Stimulated activated CD8-positive, alpha-beta memory T cell treated with anti-CD3 and anti-CD28 coated beads, Interleukin-2, amount 100 ng/mL, for 1 hour (primary cell): ENCODE measurements at places on chromosomes 2 and 18.

DNA sequence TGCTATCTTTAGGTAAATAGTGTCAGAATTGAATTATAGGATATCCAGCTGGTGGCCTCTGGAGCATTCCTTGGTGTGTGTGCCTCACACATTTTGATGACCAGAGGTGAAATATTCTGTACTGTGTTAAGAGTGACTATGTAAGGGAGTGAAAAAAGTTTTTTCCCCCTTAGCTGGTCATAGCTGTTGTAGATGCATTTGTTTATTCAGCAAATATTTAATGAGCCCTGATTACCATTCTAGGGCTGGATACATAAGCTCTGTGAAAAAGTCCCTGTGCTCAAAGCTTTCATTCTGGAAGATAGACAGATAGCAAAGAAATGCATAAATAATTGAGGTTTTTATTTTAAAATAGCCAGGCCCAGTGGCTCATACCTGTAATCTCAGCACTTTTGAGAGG, 10.9 kb downstream of the TTLL4 start:
- no peak for DNase-seq

DNA sequence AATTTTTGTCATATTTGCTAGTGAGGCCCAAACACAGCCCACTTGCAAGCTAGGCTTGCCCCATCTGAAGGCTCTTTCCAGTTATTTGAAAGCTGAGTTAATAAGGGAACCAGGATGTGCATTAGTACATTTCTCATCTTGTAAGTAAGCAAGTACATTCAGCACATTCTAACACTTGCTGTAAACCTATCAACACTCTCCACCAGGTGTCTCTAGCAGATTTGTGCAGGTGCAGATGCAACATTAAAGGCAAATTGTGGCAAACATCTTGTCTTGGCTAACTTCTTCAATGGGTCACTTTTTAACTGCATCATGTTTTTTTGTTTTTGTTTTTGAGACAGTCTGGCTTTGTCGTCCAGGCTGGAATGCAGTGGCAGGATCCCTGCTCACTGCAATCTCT, 25.3 kb upstream of the MFSD6 start:
- no peak for DNase-seq

DNA sequence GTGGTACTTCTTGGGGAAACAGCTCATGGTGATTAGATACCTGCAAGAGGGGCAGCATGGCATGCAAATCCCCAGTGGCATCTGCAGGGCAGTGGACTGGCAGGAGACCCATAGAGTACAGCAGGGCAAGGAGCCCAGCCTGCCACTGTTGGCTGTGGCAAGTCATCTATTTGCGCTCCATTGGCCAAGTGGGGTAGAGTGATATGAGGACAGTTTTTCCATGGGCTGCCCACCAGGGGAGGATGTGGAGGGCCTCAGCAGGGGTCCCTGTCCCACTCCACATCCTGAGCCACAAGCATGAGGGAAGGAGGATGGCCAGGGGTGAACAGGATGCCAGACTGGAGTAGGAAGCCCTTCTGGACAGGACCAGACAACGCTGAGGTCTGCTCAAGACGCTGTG, 50.9 kb upstream of the OTOF start:
- DNase-seq, result no peak

DNA sequence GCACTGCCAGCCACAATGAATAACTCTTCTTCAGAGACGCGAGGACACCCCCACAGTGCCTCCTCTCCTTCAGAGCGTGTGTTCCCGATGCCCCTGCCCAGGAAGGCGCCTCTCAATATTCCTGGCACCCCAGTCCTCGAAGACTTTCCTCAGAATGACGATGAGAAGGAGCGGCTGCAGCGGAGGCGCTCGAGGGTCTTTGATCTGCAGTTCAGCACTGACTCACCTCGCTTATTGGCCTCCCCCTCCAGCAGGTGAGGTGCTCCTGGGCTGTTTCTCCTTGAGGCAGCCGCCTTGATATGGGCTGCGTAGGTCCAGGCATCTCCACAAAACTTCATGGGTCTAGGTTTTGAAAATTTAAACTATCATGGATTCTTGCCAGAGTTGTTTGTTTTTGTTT, 6.1 kb downstream of the NCAPH start:
- no peak for DNase-seq

GRCh38 chr18:46575851-46576250, 81.2 kb downstream of the LOXHD1 start:
- no peak for DNase-seq

DNA sequence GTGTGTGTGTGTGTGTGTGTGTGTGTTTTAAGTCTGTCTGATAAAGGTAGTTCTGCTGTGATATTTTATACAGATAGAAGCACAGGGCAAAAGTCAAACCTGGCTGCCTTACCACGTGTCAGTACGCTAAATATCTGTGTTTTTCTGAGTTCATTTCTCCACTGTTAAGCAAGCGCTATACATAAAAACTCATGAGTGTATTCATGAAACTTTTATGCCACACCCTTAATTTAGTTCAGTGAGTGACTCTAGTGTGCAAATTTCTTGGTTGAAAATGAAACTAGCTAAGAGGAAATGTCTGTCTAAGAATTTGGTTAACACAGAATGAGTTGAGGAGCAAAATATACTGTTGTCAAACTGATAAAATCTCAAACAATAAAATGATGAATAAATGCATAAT, 11.2 kb downstream of the CASP10 start:
- no peak for DNase-seq

- no peak for DNase-seq
These were observed 25.7 kb upstream of the PLA2R1 start for GRCh38 chr2:160087854-160088745.

GRCh38 chr2:10883801-10884478, 27.8 kb upstream of the KCNF1 start:
- DNase-seq, result no peak

GRCh38 chr2:28048341-28048740, 157.8 kb downstream of the BABAM2 start:
- no peak for DNase-seq

- no peak for DNase-seq
These were observed 61.8 kb downstream of the COMMD1 start for GRCh38 chr2:61967262-61967661.

GRCh38 chr2:21250673-21251072, 126.9 kb downstream of the TDRD15 start:
- no peak for DNase-seq
